ENCODE measurements at places on chromosomes 6 and 20.

GRCh38 chr20:12617076-12617475 is 391.7 kb upstream of the SPTLC3 start:
- no peak for DNase-seq

DNA sequence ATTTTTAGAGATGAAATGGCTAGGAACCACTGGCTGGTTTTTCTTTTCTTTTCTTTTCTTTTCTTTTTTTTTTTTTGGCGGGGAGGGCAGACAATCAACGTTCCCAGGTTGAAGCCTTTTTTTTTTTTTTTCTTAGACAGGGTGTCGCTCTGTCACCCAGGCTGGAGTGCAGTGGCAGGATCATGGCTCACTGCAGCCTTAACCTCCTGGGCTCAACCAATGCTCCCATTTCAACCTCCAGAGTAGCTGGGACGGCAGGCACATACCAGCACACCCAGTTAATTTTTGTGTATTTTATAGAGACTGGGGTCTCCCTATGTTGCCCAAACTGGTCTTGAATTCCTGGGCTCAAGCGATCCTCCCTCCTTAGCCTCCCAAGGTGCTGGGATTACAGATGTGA is 18.8 kb upstream of the ITCH start:
- DNase-seq: no peak

GRCh38 chr20:33694639-33695012 is 8.4 kb upstream of the E2F1 start:
- DNase-seq: no peak

DNA sequence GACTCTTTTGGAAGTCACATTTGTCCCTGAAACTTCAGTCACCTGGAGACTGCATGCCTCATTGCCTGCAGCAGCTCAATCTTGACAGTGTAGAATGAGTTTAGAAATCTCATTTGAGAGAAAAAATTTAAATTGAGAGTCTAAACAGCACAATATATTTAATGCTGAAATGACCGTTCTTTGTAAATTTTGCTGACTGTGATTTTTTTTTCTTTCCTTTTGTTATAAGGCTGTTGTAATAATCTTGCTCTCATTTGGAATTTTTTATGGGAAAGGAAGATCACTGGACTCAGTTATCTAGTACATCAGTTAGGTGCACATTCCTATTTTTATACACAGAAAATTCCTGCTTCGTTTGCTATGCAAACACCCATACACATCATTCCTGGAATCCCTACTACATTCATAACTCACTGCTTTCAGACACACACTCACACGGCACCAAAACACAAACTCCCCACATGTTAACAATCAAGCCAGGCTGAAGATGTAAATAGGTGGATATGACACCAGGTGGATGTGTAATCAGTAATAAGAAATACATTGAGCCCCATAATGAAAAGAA is 43.8 kb downstream of the PTCHD4 start:
- DNase-seq: no peak

DNA sequence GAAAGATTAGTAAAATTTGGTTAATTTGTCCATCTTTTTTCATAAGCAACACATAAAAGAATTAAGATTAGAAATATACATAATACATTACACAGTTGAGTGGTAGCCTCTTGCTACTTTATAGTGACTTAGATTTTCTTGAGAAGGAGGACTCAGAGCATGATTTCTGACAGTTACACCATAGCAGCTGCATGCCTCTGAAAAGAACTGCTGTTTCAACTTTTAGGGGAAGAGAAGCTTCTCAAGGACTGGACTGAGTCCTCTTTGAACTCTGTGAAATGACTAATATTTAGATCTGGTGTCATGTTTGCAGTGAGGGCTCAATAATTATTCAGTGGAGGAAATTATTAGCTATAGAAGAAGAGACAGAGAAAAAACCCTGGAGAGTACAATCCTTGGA is 272.5 kb downstream of the BTBD9 start:
- no peak for DNase-seq

DNA sequence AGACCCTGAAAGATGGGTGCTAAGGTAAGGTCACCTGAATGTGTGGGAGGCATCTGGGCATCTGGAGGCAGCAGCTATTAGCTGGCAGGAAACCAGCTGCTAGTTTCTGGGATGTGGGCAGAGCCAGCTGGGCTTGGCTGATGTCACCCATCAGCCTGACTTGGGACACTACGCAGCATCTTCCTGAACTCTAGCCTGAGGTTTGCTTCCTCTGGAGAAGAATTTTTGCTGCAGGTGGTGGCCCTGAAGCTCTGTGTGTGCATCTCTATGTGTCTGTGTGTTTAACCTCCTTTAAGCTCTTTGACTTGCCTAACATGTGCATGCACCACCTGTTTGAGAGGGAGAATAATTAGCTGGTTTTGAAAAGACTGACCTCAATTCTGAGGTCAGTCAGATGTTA is 465.1 kb upstream of the CHD6 start:
- DNase-seq: no peak

GRCh38 chr20:49713753-49714712 is at the start of gene B4GALT5:
B4GALT5 (minus strand) TSS chr20:49713878; CDS start chr20:49713690, 188 bp downstream.
- no peak for DNase-seq

DNA sequence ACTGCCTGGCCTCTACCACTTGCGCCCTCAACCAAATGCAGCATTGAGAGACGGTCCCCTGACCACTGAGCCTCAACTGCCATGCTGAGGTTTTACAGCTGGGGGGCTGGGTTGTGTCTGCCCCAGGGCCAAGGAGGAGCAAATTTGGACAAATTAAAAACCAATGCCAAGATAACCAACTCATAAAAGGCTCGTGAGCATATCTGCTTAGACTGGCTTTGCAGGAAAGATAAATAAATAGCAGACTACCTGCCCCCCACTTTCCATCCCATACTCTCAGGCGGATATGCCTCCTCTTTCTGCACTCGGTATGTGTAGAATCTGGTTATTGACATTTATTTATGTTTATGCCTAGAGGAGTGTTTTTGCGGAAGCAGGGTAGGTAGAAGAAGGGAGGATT is 76.8 kb downstream of the ZDHHC14 start:
- no peak for DNase-seq

DNA sequence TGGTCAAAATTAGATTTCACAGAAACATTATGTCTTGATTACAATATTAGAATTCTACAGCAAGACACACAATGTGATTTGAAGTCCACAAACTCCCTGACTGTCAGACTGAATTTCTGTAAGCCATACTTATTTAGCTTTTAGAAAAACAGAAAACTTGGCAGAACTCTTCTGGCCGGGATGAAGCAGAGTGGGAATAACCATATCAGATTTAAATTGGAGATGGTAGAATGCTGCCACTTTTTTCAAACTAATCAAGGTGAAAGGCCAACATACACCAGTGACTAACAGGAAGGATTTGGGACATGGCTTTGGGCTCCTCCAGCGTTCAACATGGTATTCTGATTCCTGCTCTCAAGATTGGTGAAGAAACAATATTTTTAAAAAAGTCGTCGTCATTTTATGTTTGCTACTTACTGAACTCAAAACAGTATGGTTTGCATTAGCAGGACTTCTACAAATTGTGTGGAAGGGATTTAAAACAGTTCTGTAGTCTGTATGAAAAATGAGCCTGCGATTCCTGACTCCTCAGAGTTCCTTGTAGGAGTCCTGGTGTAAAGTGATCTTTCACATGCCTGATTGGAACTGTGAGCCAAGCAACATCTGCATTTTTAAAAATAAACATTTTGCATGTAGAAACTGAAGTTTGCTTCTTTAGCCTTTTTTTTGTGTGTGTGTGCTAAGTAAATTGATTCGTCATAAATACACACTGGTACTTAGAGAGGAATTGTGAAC is 297.9 kb upstream of the SOX4 start:
- DNase-seq: no peak

GRCh38 chr6:24537082-24537699 is 42.4 kb downstream of the ALDH5A1 start:
- DNase-seq: no peak

DNA sequence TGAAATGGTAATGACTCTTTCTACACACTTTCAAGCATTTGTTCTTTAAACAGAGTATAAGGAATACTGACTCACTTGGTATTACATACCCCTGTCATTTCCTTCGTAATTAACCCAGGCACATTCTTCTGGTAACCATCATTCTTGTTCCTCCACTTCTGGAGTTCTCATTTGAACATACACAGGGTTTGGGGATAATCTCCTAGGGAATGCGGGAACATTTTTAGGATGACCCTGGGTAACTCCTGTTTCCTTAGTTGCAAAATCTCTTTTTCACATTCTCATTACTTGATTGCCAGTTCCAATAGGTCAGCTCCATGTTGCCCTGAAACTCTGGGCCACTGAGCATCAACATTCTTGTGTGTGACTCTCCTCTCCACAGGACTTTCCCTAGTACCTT is 51.5 kb upstream of the E2F3 start:
- DNase-seq: no peak

GRCh38 chr6:165701005-165701404 is 38.0 kb upstream of the PDE10A start:
- DNase-seq: no peak
